ENCODE measurements at places on chromosomes 4 and X.
A peak's percentile ranks its signal among the peaks of the same experiment; 100 is the strongest.

DNA sequence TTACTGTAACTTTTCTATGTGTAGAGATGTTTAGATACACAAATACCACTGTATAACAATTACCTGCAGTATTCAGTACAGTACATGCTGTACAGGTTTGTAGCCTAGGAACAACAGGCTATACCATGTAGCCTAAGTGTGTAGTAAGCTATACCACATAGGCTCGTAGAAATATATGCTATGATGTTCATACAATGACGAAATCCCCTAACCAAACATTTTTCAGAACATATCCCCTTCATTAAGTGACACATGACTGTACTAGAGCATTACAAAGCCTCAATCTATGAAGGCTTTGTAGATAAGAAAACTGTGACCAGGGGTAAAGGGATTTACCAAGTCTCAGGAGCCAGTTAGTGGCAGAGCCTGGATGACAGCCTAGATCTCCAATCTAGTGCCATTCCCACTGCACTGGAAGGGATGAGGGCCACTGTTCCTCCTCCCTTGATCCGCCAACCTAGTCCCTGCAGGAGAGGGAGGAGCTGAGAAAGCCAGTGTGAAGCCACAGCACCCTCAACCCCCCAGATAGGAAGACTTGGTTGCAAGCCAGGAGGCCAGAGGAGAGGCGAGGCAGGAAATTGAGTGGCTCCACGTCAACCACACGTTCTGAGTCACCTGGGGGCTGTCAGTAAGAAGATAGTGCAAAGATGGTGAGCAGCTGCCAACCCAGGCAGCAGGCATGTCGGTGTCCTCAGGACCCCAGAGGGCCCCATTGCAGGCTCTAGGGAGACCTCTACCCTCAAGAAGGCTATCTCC is 227.7 kb downstream of the BCOR start:
- DNase-seq, result peak; percentile 19

DNA sequence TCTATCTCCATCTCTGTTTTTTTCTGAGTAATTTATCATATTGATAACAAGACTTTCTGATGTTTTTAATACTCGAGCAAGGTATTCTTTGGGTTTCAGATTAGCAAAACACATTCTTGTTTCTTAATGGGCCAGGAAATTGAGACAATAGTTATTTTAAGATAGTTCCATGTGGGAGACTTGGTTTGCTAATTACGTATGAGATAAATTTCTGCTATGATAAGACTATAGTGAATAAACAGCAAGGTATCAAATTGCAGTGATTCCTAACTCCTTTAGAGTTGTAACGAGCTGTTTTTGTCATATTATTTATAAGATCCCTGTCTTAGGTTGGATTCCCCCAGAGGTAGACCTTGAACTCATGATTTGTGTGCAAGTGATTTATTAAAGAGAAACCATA is 38.3 kb downstream of the SYTL5 start:
- no peak for DNase-seq

DNA sequence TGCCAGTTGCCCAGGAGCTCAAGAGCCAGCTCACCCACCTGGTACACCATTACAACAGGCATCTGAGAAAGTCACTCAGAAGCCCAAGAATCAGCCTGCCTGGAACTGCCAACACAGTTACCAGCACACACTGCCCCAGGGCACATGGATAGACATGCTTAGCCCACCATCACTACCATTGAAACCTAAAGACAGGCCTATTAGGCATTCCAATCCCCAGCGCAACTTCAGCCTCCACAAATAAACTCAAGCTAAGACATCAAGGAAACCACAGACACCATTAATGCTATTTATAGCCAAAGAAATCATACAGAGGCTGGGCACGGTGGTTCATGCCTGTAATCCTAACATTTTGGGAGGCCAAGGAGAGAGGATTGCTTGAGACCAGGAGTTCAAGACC is 42.3 kb downstream of the ATRX start:
- no peak for DNase-seq

GRCh38 chr4:37864786-37865185 is 26.1 kb upstream of the TBC1D1 start:
- DNase-seq, result no peak

GRCh38 chr4:118032691-118033090 is 1.6 kb upstream of the NDST3 start:
- DNase-seq, result no peak
